ENCODE measurements at places on chromosomes 13 and 19.

GRCh38 chr13:74839656-74840055 lies 642.3 kb downstream of the TBC1D4 start:
- DNase-seq = no peak

- no peak for DNase-seq
These were observed 58.3 kb upstream of the ANKRD10 start for GRCh38 chr13:110973007-110973700.

- DNase-seq = no peak
These were observed 130.5 kb downstream of the LMO7 start for GRCh38 chr13:75766636-75767035.

- no peak for DNase-seq
These were observed 60.1 kb downstream of the HSPH1 start for GRCh38 chr13:31101472-31102170.

- no peak for DNase-seq
These were observed 1.2 kb upstream of the ZNF225 start for GRCh38 chr19:44111910-44112463.

All from GM13977 (cell line).